Anterior cingulate cortex (tissue), 58 donors: ENCODE measurements at places on chromosomes 3 and 15.

GRCh38 chr3:133649486-133650068, 12.2 kb downstream of the TOPBP1 start:
- DNase-seq, result no peak

GRCh38 chr3:161386991-161387770, 15.9 kb upstream of the SPTSSB start:
- no peak for DNase-seq

DNA sequence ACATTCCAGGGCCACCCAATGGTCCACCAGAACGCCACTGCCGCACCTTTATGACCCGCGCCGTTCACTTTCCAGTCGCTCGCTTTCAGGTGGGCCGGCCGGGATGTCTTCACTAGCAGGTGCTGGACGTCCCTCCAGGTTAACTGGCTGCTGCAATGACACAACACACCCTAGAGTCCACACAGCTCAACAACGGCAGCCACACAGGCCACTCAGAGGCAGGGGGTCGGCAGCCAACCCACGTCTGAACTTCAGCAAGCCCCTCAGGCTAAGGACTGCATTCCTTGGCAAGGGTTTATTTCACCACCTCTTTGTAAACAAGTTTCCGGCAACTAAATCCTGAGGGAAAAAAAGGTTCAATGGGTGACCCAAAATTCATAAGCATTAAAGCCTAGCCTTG, 89.2 kb upstream of the SNRPA1 start:
- no peak for DNase-seq

- DNase-seq, result no peak
These were observed 40.0 kb downstream of the PAQR5 start for GRCh38 chr15:69338535-69339213.

DNA sequence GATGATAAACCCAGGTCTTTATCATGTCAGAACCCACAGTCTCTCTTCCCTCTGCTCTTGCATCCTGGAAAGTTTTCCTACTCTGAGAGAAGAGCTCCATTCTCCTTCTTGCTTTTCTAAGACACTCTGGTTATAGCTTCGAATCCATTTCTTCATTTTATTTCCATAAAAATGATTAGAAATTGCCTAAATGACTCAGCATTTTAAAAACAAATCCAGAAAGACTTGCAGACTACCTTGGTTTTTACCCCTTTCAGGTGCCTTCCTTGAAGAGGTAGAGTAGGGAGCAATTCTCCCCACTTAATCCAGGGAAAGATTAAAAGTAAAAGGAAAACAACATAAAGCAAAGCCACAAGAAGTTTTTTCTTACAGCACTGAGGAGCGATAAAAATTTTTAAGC, 1256.0 kb downstream of the ROBO1 start:
- no peak for DNase-seq

- no peak for DNase-seq
These were observed 52.7 kb upstream of the OXTR start for GRCh38 chr3:8822141-8822540.

DNA sequence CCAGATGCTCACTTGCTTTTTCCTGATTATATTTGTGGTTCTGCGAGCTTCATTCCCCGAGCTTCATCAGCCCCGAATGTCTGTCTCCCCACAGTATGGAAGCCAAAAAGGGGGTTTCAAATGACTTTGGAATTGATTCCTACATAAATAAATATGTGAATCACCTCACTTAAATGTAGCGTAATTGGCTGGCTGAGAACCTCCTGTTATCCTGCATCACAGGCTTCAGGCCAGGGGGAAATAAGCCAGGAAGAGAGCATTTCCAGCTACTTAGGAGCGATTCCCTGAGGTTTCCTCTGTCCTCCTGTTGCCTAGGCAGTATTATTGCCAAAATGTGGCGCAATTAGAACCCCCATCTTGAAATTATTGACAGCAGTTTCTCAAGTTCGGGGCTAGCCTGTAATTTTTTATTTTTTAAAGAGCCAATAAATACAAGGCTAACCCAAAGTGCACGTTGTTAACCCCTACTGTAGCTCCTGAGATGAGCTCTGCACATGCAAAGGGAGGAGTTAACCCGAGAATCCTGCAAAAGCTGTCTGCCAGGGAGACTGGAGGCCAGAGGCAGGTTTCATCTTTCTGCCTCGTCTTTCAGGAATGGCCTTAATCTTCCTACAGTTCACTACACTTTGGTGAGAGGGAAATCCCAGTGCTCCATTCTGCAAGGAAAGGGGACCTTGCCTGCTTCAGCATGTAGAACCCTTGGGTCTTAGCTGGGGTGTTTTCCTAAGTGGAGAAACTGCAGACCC, 148.2 kb downstream of the ADAMTS9 start:
- DNase-seq, result no peak

GRCh38 chr3:112519424-112520001, 20.2 kb upstream of the BTLA start:
- DNase-seq, result no peak

DNA sequence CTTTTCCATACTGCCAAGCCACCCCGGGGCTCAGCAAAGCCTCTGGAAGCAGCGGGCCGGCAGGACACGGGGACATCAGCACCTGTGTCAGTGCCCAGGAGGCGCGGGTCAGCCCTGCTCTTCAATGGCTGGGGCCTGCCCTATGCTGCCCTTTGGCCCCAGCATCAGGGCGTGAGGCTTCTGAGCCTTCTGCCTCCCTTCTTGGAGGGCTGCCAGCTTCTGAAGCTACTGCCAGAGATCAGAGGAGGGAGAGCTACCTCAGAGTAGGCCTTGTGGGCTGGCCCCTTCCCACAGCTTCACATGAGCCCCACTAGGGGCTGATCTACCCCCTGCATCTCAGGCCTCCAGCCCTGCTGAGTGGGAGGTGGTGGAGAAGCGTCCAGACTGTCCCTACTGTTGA, 13.0 kb upstream of the TMEM115 start:
- DNase-seq, result no peak

GRCh38 chr15:95894407-95894956, 436.0 kb upstream of the NR2F2 start:
- no peak for DNase-seq

DNA sequence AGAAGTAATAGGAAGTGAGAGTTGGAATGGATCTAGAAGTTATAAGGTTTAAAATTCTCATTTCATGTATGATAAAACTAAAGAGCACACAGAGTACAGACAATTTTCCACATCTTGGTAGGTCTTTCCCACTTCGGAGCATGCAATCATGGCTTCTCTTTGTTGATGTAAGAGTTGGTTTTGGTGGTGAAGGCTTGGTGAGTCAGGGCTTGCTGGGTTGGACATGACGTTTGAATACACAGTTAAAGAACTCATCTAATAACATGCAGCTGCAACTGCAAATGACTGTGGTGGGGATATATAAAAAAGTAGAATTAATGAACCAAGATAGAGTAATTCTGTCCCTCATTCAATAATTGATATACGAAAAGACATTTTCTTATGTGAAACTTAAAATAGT, 39.5 kb upstream of the GRM7 start:
- DNase-seq, result no peak

- no peak for DNase-seq
These were observed 20.6 kb upstream of the TRAK1 start for GRCh38 chr3:42070524-42070923.

DNA sequence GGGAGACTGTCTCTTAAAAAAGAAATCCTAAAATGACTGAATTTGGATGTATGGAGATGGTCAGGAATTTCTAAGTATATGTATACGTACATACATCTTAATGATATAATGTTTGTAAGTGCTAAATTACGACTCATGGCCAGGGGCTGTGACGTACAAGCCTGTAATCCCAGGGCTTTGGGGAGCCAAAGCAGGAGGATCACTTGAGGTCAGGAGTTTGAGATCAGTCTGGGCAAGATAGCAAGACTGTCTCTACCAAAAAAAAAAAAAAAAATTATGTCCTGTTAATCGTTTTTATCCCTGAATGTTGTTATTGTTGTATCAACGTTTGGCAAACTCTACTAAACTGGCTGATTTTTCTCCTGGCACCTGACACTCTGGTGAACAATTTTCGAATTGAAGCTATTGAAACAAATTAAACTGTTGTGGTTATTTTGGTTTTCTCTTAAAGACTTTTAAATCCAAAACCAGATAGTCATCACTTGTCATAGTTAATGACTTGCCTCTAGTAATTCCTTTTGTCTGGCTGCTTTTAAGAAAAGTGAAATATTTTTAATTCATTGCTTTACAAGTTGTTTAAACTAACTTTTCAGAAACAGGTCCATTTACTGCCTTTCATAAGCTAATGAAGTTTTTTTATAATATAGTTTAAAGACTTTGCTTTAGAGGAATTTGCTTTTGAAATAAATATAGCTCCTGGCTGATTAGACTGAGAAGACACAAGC, 7.0 kb downstream of the MORF4L1 start:
- no peak for DNase-seq

DNA sequence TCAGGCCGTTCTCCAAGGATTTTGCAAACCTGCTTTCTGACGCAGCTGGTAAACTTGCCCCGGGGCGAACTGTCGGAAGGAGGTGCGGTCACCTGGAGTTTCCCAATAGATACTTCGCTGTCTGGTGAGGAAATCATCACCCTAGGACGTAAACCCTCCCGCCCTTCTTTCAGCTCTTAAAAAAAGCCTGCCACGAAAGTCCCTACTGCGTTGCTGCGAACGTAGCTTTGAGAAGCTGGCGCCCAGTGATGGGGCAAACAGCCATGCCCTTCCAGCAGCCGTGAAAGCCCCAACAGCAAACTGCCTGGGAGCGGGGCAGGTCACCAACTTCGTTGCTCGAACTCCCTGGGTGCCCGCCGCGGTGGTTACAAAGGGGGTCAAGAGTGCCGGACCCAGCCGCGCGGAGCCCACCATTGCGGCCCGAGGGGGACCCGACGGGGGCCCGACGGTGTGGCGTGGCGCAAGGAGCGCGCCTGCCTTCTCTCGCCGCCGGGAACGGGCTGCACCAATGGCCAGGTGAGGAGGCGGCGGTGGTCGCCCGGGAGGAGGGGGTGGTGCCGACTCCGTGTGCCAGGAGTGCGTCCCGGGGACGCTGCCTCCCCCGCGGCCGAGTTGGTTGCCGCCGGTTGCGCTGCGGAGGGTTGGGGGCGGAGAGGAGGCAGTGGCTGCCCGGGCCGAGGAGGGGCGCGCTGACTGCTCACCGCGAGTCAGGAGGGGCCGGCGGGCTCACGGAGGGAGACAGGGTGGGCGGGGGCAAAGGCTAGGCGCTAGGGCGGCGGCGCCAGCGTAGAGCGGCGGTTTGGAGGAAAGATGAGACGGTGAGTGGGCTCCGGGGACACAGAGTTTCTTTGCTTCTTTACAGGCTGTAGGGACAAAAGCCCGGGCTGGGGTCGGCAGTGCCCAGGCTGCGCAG, at the start of gene PHLDB2:
Gene PHLDB2, plus strand, starts transcription at position 205 of the 913 bp plus-strand sequence. CDS start 24,813 bp downstream, outside the sequence.
- no peak for DNase-seq

DNA sequence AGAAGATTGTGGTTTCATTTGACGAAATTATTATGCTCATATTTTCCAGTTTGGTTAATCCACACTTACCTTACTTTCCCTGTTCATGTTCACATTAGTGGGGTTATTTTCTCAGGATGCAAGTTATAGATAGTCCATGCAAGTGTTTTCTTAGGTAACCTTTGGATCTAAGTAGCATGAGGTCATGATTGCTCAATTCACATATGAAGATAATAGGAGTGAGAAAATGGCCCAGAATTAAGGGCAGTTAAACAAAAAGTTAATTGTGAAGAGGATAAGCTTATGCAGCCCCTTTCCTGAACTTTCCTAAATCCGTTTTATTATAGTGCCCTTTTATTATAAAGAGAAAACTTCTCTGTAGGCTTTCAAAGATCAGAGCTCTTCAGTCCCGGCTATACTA, 83.4 kb downstream of the CD200R1L start:
- no peak for DNase-seq

DNA sequence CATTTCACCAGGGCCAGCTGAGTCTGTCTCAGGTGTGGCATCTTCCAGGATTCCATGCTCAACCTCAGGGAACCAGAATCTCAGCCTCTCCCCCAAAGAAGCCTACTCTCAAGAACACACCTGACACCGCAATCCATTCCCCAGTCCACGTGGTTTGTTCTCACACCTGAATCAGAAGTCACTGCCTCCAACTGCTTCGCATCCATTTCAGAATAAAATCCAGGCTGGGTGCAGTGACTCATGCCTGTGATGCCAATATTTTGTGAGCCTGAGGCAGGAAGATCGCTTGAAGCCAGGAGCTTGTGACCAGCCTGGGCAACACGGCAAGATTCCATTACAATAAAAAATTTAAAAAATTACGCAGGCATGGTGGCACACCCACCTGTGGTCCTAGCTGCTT, 212.2 kb downstream of the FOXP1 start:
- DNase-seq, result no peak

- DNase-seq, result no peak
These were observed 42.6 kb downstream of the MYZAP start for GRCh38 chr15:57634290-57634689.

DNA sequence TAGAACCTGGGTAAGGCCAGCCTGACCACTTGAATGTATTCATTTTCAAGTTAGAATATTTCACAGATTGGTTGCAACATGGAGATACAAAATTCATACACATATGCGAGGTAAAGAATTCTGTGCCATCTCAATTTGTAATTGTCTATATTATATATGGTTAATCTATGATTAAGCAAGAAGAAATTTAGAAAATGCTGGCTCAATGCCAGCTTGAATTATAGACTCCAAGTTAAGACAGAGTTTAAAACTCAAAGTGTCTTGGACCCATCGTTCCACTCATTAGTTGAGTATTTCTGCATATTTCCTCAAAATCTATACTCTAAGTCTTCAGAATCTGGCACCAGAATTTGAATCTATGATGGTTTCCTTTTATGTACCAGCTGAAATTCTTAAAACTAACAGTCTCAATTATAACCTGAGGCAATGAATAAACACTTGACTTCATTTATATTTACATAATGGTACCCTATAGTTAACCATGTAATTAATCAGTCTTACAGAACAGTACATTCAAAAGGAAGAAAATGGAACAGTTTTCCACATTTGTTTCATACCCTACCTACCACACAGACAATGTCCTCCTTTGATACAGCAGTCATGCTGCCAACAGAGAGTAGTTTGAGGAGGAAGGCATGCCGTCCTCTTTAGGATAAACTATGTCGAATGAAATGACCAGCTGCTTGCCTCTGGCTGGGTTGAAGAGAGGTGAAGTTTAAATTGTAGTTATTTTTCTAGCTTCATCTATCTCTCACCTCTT, 95.7 kb downstream of the CD47 start:
- DNase-seq, result no peak

- DNase-seq, result no peak
These were observed 197.7 kb downstream of the LSAMP start for GRCh38 chr3:116247605-116248004.
